ENCODE measurements at places on chromosomes 1 and 21.

- DNase-seq: no peak
These were observed 15.8 kb upstream of the VCAM1 start for GRCh38 chr1:100703716-100704115.

GRCh38 chr21:30818837-30819610 is 6.0 kb upstream of the KRTAP8-1 start:
- DNase-seq: no peak

GRCh38 chr1:6423321-6423999 is 1.1 kb upstream of the ESPN start:
- DNase-seq: peak; percentile 73

DNA sequence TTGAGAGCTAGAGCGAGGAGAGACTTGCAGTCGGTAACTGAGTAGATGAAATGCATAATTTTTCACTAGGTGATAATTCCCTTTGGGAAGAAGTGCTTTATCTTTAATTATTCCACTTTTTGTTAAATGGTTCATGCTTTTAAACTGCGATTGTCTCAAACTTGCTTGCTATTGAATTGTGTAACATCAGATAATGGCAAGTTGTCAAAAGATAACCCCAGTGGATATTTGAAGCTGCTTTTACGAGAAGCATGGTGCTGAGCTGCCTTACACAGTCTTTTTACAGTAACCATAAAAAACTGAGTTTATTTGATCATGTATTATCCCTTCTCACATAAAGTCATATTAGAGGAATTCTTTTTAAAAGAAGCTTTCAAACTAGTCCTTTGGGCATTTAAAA is 30.2 kb downstream of the TMEM50B start:
- no peak for DNase-seq

GRCh38 chr21:43919871-43920801 is 55.1 kb downstream of the AGPAT3 start:
- DNase-seq: no peak

- no peak for DNase-seq
These were observed 27.6 kb upstream of the SARS1 start for GRCh38 chr1:109185990-109186732.

DNA sequence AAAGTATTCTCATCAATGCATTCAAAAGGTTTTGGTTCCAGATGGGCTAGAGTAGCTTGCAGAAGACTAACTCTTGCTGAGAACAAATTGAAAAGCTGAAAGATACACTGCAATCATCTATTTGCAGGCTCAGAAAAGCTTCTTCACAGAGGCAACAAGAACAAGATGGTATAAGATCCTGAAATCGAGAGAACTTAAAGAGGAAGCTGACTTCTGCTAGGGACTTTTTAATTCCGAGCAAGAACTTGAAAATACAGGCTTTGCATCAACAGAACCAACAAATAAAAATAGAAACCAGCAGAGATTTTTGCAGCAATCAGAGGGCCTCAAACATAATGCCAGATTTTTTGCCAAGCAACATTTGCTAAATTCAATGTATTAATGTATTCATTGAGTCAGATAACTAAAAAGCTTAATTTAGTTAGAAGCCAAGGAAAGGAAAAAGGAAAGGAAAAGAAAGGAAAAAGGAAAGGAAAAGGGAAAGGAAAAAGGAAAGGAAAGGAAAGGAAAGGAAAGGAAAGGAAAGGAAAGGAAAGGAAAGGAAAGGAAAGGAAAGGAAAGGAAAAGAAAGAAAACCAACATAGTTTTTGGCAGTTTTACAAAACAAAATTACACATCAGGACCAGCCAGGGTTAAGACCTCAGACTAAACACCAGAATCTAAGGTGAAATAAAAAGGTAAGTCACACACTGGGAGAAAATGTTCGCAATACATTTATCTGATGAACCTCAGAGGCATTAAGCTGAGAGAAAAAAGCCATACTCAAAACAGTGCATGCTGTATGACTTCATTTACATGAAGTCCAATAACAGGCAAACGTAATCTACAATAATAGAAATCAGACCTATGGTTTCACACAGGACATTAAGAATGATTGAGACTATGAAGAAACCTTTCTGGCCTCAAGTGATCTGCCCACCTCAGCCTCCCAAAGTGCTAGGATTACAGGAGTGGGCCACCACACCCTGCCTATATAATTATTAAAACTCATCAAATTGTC is 42.6 kb downstream of the FAF1 start:
- DNase-seq: peak; percentile 45

GRCh38 chr1:162026881-162027280 is 3.2 kb upstream of the OLFML2B start:
- DNase-seq: no peak

DNA sequence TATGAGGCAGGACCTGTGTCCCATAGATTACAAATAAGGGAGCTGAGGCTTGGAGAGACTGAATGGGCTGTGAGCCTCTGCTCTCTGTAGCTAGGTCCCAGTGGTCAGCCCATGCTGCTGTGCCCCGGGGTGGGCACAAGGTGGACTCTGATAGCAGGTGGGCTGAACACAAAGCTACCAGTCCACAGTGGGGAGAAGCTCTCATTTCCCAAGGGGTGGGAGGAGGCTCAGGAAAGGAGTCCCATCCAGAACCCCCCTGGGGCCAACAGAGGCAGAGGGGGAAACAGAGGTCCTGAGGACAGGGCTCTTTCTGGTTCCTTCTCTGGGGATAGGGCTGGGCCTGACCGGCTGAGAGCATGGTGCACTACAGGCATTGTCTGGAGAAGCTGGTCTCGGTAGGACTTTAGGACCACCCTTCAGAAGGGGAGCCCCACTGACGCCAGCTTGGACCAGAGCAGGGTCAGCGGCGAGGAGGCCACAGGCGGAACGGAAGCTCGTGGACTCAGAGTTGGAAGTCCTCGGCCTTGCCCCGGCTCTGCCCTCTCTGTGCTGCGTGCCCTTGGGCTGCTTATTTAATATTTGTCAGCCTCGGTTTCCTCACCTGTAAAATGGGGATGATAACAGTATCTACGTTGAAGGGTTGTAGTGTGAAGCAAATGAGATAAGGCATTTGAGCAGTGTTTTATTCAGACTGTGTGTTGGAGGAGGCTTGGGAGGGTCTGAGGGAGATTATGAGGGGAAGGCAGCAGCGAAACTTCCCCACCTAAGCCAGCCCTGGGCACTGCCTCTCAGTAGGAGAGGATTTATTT is 26.6 kb downstream of the SDE2 start:
- no peak for DNase-seq

- DNase-seq: no peak
These were observed 9.0 kb upstream of the RHBG start for GRCh38 chr1:156359973-156360372.

- DNase-seq: no peak
These were observed 109.8 kb downstream of the GLIS1 start for GRCh38 chr1:53629101-53629691.

GRCh38 chr1:234735916-234736315 is 125.9 kb upstream of the IRF2BP2 start:
- DNase-seq: no peak

- no peak for DNase-seq
These were observed 169.0 kb downstream of the SMYD3 start for GRCh38 chr1:246338098-246338497.

- DNase-seq: no peak
These were observed at the start of gene CNIH3 for GRCh38 chr1:224615861-224616755. Gene CNIH3 (plus strand): TSS chr1:224616317. CDS start chr1:224617175, 858 bp downstream.

GRCh38 chr1:220786057-220786336 is 716 bp upstream of the MTARC1 start:
- no peak for DNase-seq

- DNase-seq: no peak
These were observed 368.7 kb upstream of the ADGRL2 start for GRCh38 chr1:81432059-81432458.

DNA sequence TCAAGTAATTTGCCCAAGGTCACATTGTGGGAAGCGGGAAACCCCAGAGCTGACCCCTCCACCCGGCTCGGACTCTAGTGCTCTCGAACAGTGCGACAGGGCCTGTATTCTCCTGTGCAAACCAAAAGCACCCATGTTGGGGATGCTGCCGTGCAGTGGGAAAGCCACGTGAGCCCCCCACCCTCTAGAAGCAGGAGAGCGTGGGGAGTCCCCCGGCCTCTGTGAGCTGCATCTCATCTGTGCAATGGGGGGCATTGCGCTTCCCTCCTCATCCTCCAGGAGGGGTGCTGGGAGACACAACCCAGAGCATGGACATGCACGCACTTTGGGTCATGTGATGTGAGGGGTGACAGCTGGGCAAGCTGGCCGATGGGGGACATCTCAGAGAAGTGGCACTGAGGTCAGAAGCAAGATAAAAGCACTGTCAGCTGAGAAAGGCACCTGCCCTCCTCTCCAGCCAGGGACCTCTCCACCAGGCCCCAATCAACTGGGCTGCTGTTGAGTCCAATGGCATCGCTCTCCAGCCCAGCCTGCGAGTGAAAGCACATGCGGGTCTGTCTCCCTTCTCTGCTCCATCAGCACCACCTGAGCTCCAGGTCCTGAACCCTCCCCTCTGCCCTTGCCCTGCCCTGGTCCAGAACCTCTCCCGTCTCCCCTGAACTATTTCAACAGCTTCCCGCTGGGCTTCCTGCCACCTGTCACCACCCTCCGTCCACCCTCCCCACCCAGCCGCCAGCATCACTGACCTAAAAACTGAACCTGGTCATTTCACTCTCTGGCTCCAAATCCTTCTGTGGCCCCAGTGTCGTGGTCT is 76.4 kb upstream of the IFFO2 start:
- no peak for DNase-seq

DNA sequence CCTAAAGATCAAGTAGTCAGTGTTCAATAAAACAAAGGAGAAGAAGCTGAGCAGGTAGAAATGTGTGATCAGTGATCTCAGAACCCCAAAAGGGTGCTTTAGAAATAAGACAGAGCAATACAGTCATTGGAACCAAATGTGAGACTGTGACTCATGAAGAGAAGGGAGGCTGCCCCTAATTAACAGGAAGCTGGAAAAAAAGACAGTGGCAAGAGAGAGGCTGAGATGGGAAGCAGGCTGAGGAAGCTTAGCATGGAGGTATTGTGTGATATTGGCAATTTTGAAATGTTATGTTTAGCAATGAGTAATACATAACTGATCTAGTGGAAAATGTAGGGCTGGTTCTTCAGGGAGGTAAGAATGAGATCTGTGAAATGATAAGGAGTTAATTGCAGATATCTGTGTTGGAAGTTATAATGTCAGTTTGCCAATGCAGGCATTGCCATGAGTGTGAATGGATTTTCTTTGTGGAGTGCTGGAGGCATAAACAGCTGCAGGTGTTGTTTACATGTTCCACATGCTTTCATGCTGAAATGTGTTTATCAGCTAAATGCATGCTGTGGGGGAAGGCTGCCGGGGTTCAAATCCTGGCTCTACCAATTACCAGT is 90.6 kb upstream of the CACNA1E start:
- DNase-seq: no peak

DNA sequence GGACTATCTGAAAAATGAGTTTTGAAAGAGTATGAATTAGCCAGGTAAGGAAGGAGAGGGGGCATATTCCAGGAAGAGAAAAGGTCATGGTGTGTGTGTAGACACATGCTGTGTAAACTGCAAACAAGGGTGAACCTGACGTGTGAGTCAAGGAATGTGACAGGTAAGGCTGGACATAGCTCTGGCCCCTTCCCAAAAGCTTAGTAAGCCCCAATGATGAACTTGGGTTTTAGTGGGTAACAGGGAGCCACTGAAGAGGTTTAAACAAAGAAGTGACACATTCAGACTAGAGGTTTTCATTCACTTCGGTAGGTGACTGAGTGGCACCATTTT is 36.7 kb downstream of the EGLN1 start:
- no peak for DNase-seq

DNA sequence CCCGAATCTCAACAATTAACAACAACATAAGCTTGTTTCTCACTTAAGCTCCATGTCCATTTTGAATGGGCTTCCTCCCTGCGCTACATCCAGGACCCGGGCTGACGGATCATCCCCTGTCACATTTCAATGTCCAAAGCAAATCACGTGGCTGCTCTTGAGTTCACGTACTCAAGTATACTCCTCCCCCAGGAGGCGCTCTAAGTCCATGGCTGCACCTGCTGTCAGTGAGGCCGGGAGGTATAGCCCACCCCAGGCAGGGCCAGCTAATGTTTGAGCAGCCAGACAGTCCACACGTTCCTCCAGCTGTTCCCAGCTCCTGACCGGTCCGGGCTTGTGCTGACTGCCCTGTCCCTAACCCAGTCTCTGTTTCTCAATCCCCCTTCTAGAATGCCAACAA is 220.8 kb downstream of the SLC35F3 start:
- peak; percentile 48 for DNase-seq
